ENCODE measurements at places on chromosomes 13 and 19.

GRCh38 chr19:33325920-33326319 lies 23.6 kb upstream of the CEBPA start:
- no peak for DNase-seq

GRCh38 chr13:71210861-71211260 lies 656.1 kb downstream of the DACH1 start:
- DNase-seq = no peak

- no peak for DNase-seq
Observed at GRCh38 chr13:25901460-25902376, 150.1 kb downstream of the SHISA2 start.

DNA sequence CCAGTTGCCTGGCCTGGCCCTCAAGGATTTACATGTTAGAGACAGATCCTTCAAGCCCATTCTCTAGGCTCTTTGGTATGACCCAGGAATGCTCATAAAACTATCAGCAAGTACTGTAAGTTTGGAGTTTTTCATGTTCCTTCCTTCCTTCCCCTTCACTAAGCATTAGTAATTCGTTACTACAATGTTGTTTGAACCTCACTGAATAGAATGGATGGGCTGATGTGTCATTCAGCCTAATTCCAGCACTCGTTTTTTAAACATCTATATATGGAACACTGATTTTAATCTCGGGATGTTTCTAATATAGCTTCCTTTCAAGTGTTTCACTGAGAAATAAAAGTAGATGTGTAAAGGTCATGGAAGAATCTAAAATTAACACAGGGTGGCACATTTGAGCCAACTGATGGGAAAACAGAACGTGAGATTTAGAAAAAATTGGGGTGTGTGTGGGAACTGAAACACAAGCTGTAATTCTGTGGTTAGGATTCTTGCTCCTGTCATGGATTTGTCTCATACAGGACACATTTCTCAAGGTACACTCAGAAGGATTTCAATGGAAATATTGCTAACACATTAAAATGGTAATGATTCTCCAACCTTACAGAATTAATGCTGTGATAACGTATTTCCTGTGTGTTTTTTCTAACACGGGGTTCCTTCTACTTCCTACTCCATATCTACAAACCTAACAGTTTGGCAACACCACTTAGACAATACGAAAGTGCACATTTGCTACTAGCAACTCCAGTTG lies 93.4 kb downstream of the FLT1 start:
- DNase-seq = no peak

GRCh38 chr13:40568246-40569023 lies 98.0 kb downstream of the FOXO1 start:
- no peak for DNase-seq

GRCh38 chr19:50252111-50252886 lies 48.9 kb downstream of the MYH14 start:
- no peak for DNase-seq

DNA sequence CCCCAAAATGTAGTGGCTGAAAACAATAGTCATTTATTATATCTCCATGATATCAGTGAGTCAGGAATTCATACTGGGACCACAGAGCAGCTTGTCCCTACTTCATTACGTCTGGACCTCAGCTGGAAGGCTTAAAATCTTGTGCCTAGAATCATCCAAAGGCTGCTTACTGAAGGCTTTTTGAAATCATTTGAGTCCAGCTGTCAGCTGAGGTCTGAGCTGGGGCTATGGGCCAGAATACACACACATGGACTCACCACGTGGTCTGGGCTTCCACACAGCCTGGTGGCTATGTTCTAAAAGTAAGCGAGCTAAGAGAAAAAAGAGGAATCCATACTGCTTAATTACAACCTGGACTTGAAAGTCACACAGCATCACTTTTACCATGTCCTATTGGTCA lies 209.2 kb downstream of the KCTD12 start:
- DNase-seq = no peak

- DNase-seq = no peak
Observed at GRCh38 chr19:52640916-52641315, 2.8 kb upstream of the ZNF83 start.

DNA sequence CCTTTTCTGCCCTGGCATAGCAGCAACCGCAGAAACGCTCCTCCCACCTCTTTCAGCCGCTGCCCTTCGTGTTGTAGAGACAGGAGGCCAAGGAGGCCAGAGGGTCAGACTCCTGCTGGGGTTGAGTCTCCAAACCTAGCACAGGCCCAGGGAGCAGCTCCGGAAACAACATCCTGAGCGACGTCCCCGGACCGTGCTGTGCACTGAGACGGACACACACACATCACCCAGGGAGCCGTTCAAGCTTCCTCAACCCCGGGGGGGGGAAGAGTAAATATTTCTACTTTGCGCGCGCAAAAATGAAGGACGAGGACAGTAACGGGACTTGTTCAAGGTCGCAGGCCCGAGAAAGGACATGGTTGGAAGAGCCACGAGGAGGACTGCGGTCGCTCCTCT lies 657 bp downstream of the ZNF550 start:
- no peak for DNase-seq

DNA sequence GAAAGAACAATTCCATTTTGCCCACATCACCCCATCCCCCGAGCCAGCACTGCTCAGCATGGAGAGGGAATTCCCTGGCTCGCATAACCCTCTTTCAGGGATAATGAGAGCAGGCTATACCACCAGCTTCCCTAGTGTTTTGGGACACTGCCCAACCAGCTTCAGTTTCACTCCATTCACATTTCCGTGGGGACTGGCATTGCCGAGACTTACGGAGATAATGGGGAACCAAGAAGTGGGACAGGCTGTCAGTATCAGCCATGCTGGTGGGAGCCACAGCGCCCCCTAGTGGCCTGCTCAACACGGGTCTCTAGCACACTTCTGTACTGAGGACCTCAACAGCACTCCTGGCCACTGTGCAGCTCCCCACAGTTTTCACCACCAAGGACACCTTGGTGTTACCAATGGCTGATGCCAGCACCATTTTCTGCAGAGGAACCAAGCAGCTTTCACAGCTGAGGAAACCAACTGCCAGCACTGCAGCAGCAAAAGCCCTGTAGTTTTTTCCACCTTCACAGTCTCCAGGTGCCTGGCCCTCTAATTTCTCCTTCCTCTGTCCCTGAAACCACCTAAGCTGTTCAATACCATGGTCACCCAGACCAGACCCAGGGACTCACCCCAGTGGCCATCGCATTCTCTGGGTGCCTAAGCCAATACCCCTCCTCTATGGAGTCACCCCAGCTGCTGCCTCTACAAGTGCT lies 23.7 kb downstream of the SLC6A16 start:
- DNase-seq = no peak

Measured in SIG-M5 (cell line).